EH (cell line): ENCODE measurements at places on chromosomes 1 and 21.

- DNase-seq = peak; percentile 61
Observed at GRCh38 chr1:241499910-241500309, 19.6 kb downstream of the FH start.

DNA sequence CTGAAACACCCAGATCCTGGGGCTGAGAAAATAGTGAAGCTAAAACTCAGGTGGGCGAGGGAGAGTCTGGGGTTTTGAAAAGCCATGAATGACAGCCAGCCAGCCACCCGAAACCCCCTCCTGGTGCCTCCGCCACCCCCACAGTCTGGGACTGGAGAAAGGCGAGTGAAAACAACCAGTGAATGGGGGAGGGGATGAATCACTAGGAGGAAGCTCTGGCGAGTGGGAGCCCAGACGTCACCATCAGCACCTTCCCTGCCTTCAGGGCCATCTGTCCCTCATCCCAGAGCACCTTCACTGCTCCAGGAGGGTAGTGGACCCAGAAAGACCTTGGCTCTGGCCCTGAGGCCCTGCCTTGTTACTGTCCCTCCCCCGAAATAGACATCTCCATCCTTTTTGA is 9.2 kb downstream of the RORC start:
- no peak for DNase-seq

DNA sequence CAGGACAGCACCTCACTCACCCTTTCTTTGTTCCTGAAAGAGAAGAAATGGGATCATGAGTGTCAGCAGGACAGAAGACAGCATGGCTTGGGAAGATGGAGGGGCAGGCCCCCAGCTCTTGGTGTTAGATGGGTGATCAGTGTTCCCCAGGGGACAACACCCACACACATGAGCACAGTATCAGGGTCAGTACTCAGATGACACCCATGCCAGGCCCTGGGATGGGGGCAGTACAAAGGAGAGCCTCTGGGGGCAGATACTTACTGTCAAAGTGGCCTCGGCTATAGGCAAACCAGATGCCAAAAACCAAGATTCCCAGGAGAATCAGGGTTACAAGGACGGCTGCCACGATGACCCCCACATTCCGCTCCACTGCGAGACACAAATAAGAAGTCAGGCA is 21.6 kb downstream of the F11R start:
- DNase-seq = no peak

DNA sequence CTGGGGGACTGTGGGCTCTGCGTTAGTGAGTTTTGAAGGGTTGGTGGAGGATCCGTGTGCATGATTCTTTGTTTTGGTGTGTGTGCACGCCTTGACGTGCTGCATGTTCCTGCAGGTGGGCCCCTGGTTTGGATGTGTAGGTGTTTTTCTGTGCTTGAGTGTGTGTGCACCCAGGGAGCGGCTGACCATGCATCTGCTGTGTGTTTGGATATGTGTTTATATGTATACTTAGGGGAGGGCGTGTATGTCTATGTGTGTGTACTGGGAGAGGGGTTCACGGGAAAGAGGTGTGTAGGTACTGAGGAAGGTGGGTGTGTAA is 1.1 kb downstream of the VANGL2 start:
- DNase-seq = no peak

DNA sequence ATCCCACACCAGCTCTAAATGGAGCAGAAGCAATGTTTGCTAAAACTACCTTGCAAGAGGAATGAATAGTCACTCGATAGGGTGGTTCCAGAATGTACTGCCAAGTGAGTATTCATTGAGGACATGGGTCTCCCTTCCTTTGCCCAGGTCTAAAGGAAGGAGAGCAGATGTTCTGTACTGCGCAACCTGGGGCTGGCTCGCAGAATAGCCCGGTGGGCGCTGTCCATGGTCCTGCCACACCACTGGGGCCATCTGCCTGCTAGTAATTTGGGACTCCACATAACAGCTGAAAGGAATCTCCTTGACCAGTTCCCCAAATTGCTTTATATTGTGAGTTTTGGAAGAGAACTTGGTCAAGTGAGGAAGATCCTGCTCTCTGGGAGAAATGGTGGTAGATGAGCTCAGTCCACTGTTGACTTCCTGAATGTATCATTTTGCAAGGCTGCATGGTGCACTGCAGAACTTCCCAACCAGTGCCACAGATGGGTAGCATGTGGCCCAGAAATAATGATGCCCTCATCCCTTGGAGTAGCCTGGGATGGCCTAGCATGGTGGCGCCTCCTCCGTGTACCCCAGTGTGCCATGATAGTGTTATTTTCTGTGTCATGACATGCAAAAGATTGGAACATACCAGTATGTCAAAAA is 5.7 kb downstream of the SLC6A17 start:
- peak; percentile 73 for DNase-seq
